ENCODE measurements at places on chromosomes 12 and 14. TPM values are rescaled to one million over a fixed set of nuclear protein-coding genes. Genes with fewer than 3 reads are reported as not detected.

DNA sequence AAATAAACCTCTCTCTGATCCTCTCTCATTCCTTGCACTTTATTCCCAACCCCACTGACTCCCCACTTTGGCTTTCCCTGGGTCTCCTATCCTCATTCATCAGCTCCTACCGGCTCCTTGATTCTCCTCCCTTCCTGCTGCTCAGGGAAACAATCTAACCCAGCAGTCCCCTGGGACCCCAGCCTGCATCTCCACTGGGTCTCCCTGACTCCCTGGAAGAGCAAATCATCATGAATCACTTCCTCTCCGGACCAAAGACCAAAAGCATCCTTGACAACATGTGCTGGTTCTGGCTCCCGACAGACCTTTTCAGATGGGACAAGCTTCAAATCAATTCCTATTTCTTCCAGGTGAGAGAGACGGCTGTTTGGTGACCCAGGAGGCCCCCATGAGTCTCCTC, 76.6 kb downstream of the HSPB8 start:
- H3K27me3 ChIP-seq, result no peaks in the 10 kb centered on the region
- no peaks in the 10 kb centered on the region for H3K36me3 ChIP-seq
- H3K4me3 ChIP-seq, result no peak overlapping the region
- DNase-seq, result no peak

The WIF1 gene
- not detected for total RNA-seq

DNA sequence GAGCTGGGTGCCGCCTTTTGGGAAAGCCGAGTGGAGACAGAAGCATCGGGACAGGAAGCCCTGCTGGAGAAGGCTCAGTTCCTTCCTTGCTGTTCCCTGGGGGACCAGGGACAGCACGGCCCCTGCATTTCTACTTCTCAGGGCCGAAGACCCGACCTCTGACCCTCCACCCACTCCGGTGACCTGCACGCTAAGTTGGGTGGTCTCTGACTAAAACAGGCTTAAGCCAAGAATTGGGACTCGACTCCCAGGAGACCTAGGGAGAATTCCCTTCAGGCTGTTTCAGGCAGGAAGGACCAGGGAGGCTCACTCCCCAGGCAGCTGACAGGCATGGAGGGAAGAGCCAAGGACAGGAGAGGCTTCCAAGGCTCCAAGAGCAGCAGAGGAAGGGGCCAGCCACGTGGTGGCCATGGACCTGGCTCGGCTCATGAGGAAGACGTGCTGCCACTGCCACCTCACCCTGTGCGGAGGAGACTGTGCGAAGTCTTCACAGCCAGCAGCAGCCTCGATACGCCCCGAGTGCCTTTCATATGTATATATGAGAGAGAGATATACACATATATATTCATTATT, 43.9 kb downstream of the DCAF4 start:
- H3K4me3 ChIP-seq, result no peak overlapping the region
- DNase-seq, result no peak
- peaks cover 84% of the 10 kb centered on the region for H3K36me3 ChIP-seq
- H3K27me3 ChIP-seq, result no peaks in the 10 kb centered on the region

The HAL gene
- total RNA-seq, result 1.1 TPM

DNA sequence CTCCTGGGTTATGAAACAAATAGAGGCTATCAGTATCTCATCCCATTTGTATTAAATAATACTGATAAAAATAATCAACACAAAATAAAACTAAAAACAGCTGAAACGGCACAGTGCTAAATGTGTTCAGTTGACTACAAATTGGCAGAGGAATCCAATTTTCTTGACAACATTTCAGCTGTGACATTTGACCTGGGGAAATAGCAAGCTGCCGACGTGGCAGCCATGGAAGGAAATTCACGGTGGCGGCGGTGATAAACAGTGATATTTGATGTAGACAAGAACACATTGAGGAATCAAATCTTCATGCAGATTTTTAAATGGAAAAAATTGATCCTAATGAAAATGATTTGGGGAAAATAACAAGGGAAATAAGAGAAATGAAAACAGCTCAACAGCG, 159.1 kb upstream of the RTL1 start:
- DNase-seq, result no peak
- no peak overlapping the region for H3K27ac ChIP-seq
- H3K27me3 ChIP-seq, result no peaks in the 10 kb centered on the region
- H3K4me3 ChIP-seq, result no peak overlapping the region

The PDE6H gene
- not detected for total RNA-seq

The BMAL2 gene
- total RNA-seq, result 20.0 TPM

The SMIM41 gene
- total RNA-seq, result not detected

- peaks cover 14% of the 10 kb centered on the region for H3K4me1 ChIP-seq
- no peak overlapping the region for H3K4me3 ChIP-seq
- H3K27ac ChIP-seq, result no peak overlapping the region
- peaks cover 10% of the 10 kb centered on the region for H3K36me3 ChIP-seq
Observed at GRCh38 chr12:46260913-46261476, 7.8 kb downstream of the SLC38A1 start.

The CCDC38 gene
- not detected for total RNA-seq

- H3K27ac ChIP-seq, result no peak overlapping the region
- H3K4me1 ChIP-seq, result no peaks in the 10 kb centered on the region
- H3K4me3 ChIP-seq, result no peak overlapping the region
Observed at GRCh38 chr12:118495296-118495695, 118.9 kb downstream of the SUDS3 start.

The MYF5 gene
- not detected for total RNA-seq

GRCh38 chr12:90280564-90281058, 572.0 kb upstream of the ATP2B1 start:
- no peak for DNase-seq
- no peaks in the 10 kb centered on the region for H3K27me3 ChIP-seq
- no peaks in the 10 kb centered on the region for H3K4me1 ChIP-seq
- H3K4me3 ChIP-seq, result no peak overlapping the region
- H3K36me3 ChIP-seq, result no peaks in the 10 kb centered on the region
- H3K27ac ChIP-seq, result no peak overlapping the region

DNA sequence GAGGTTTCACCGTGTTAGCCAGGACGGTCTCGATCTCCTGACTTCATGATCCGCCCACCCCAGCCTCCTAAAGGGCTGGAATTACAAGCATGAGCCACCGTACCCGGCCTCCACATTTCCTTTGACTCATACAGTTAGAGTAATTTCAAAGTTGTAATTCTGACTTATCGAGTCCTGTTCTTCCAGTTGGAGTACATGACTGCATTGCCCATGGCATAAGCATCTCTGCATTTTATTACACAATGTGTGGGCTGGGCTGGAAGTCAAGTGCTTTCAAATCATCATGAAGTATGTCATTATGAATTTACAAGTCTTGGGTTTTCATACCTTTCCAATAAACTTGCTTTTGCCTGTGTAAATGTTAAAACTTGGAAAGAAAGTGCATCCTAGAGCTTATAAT, 1295.7 kb upstream of the FLRT2 start:
- DNase-seq, result peak; percentile 15
- H3K36me3 ChIP-seq, result no peaks in the 10 kb centered on the region
- H3K27ac ChIP-seq, result no peak overlapping the region
- H3K4me3 ChIP-seq, result no peak overlapping the region
- H3K27me3 ChIP-seq, result no peaks in the 10 kb centered on the region

DNA sequence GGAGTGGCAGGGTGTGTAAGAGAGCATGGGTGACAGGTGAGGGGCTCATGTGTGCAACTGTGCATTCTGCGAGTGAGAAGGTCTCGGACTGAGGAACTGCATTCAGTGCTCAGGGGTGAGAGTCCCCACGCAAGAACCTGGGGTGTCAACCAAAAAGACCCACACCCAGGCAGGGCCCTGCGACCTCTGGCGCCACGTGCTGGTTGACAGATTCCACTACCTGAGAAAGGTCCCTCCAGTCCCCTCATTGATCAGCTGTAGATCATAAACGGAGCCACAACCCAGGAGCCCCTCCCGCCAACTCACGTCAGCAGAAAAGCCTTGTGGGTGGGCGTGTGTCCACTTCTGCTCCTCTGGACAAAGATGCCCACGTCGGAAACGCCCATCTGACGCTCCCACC, 98.7 kb downstream of the ASCL4 start:
- H3K4me3 ChIP-seq, result no peak overlapping the region
- H3K36me3 ChIP-seq, result no peaks in the 10 kb centered on the region
- no peak for DNase-seq
- no peaks in the 10 kb centered on the region for H3K4me1 ChIP-seq
- H3K27me3 ChIP-seq, result peaks cover 43% of the 10 kb centered on the region
- H3K27ac ChIP-seq, result no peak overlapping the region

- DNase-seq, result no peak
- H3K36me3 ChIP-seq, result no peaks in the 10 kb centered on the region
- peak overlapping the region; percentile 91 for H3K4me3 ChIP-seq
- H3K4me1 ChIP-seq, result peaks cover 33% of the 10 kb centered on the region
- H3K27me3 ChIP-seq, result no peaks in the 10 kb centered on the region
Observed at GRCh38 chr12:26939953-26940352, 1.7 kb downstream of the FGFR1OP2 start.

DNA sequence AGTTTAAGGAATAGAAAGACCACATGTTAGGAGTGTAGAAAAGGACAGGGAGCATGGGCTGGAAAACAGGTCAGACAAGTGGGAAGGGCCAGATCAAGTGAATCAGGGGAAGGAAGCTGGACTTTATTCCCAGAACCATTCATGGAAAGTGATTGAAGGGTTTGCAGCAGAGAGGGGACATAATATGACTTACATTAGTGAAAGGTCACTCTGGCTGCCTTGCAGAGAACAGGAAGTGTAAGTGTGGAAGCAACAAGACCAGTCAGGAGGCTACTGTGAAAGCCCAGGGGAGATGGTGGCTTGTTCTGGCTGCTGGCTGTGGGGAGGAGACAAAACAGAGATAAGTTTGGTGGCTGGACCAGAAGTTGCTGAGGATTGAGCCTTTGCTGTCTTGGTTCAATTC, 69.1 kb downstream of the VCPKMT start:
- H3K27me3 ChIP-seq, result no peaks in the 10 kb centered on the region
- peaks cover 3% of the 10 kb centered on the region for H3K36me3 ChIP-seq
- peaks cover 17% of the 10 kb centered on the region for H3K4me1 ChIP-seq
- H3K4me3 ChIP-seq, result no peak overlapping the region

- H3K36me3 ChIP-seq, result no peaks in the 10 kb centered on the region
- no peak for DNase-seq
- H3K27ac ChIP-seq, result no peak overlapping the region
- H3K4me1 ChIP-seq, result no peaks in the 10 kb centered on the region
- no peaks in the 10 kb centered on the region for H3K27me3 ChIP-seq
Observed at GRCh38 chr14:94237983-94238382, 55.1 kb downstream of the SERPINA10 start.

The MMP19 gene
- total RNA-seq, result 3.3 TPM

DNA sequence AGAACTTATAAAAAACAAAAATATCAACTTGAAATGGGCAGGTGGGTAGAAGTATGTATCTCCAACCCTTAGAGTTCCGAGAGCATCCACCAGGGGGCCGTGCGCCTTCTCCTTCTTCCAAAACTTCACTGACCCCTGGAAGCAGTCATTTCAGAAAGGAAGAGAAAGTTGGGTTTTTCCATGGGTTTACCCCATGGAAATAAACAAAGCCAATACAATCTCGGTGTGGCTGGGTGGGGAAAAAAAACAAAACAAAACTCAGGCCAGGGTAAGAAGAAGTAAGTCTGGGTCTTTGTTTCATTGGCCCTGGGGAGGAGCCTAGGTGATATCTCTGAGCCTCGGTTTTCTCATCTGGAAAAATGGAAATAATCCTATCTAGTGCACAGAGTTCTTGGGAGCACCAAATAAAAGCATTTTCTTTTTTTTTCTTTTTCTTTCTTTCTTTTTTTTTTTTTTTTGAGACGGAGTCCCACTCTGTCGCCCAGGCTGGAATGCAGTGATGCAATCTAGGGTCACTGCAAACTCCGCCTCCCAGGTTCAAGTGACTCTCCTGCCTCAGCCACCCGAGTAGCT, 33.6 kb upstream of the HNF1A start:
- H3K4me3 ChIP-seq, result no peak overlapping the region
- no peaks in the 10 kb centered on the region for H3K4me1 ChIP-seq
- peak; percentile 68 for DNase-seq
- no peaks in the 10 kb centered on the region for H3K36me3 ChIP-seq
- no peaks in the 10 kb centered on the region for H3K27me3 ChIP-seq

DNA sequence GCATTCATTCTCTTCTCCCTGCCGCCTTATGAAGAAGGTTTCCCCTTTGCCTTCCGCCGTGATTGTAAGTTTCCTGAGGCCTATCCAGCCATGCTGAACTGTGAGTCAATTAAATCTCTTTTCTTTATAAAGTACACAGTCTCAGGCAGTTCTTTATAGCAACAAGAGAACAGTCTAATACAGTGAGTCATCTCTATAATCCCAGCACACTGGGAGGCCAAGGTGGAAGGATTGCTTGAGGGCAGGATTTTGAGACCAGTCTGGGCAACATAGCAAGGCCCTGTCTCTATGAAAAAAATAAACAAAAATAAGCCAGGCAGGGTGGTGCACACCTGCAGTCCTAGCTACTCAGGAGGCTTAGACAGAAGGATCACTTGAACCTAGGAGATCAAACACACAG, 259.9 kb downstream of the CEP128 start:
- H3K36me3 ChIP-seq, result no peaks in the 10 kb centered on the region
- no peak overlapping the region for H3K27ac ChIP-seq

- H3K36me3 ChIP-seq, result no peaks in the 10 kb centered on the region
- H3K27ac ChIP-seq, result no peak overlapping the region
- no peak for DNase-seq
- no peaks in the 10 kb centered on the region for H3K4me1 ChIP-seq
- no peak overlapping the region for H3K4me3 ChIP-seq
- no peaks in the 10 kb centered on the region for H3K27me3 ChIP-seq
Observed at GRCh38 chr12:97886511-97887176, 424.0 kb downstream of the RMST start.

The CFAP54 gene
- total RNA-seq, result 0.56 TPM

- H3K4me1 ChIP-seq, result peaks cover 25% of the 10 kb centered on the region
- H3K36me3 ChIP-seq, result peaks cover 12% of the 10 kb centered on the region
- DNase-seq, result no peak
- peak overlapping the region; percentile 74 for H3K27ac ChIP-seq
- H3K27me3 ChIP-seq, result no peaks in the 10 kb centered on the region
Observed at GRCh38 chr12:103833891-103834290, 7.1 kb downstream of the NT5DC3 start.

- DNase-seq, result peak; percentile 65
- H3K4me1 ChIP-seq, result no peaks in the 10 kb centered on the region
- no peaks in the 10 kb centered on the region for H3K36me3 ChIP-seq
- peaks cover 86% of the 10 kb centered on the region for H3K27me3 ChIP-seq
- no peak overlapping the region for H3K27ac ChIP-seq
Observed at GRCh38 chr12:2752676-2753371, 41.9 kb upstream of the FKBP4 start.

GRCh38 chr14:102158797-102159196, 19.1 kb downstream of the WDR20 start:
- peaks cover 6% of the 10 kb centered on the region for H3K36me3 ChIP-seq
- DNase-seq, result no peak
- no peaks in the 10 kb centered on the region for H3K27me3 ChIP-seq
- peaks cover 22% of the 10 kb centered on the region for H3K4me1 ChIP-seq
- no peak overlapping the region for H3K4me3 ChIP-seq
- H3K27ac ChIP-seq, result no peak overlapping the region

DNA sequence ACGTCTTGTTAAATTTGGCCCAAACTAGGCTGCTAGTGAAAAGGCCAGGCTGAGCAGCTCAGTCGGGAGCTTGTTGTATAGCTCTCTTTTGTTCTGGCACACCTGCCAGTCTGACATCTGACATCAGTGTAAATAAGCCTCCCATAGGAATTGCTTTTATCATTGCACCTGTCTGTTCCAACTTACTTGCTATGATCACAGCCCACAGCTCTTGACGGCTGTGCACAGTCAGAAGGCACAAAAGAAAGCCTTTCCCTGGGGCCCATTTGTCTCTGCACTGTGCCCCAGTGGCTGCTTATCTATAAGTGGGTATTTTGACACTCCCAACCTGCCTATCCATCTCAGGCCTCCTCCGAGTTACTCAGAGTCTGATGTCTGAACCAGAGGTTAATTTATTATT, 324.5 kb downstream of the NUAK1 start:
- H3K4me3 ChIP-seq, result no peak overlapping the region
- DNase-seq, result no peak
- no peak overlapping the region for H3K27ac ChIP-seq
- no peaks in the 10 kb centered on the region for H3K36me3 ChIP-seq

All from MCF 10A (cell line).